ENCODE measurements at places on chromosomes 7 and 10.
A peak's percentile ranks its signal among the peaks of the same experiment; 100 is the strongest.

- DNase-seq = no peak
Observed at GRCh38 chr10:43404704-43405084, 4.3 kb downstream of the HNRNPF start.

DNA sequence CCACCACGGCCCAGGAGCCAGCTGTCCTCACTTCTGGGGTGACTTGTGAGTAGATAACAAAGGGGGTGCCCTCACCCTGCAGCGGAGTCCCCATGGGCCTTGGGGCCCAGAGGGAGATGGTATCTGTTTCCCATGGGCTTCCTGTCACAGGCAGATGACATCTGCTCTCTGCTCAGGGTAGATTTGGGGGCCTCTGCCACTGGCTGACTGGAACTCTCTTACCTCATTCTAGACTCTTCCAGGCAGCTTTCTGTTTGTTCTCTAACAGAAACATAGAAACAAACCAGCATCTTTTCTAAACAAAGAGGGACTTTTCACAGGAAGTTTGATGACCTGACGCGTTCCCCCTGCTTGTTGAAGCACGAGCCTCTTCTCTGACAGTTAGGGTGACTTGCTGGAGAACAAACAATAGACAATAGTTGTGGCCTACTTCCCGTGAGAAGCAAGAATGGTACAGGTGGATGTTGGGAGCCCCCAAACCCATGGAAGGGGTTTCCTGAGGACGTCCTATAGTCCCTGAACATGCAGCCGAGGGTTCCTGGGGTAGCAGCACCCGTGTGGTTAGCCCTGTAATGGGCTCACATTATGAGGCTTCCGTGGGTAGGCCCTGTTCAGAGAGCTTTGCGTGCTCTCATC, 61.6 kb downstream of the GRK5 start:
- peak; percentile 81 for DNase-seq

- DNase-seq = no peak
Observed at GRCh38 chr7:8443576-8444467, 10.4 kb downstream of the NXPH1 start.

GRCh38 chr10:30553626-30554439, 75.7 kb downstream of the LYZL2 start:
- DNase-seq = no peak

GRCh38 chr7:74275401-74275881, 13.8 kb upstream of the CLIP2 start:
- DNase-seq = no peak

DNA sequence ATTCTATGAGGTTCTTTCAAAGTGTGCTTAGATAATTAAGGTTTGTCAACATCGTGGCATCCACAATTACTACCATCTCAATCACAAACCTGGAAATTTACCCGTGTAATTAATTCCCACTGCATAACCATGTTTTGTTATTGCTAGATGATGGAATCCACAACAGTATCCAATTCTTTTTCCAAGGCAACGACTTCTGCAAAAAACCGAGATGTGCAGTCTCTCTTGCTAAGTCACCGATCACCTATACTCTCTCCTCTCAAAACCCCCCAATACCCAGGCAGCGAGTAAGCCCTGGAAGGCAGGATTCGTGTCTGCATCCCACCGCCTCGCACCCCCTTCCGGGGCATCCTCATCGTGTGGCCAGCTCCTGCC, 678 bp upstream of the EIF4H start:
- no peak for DNase-seq

GRCh38 chr10:110368556-110368955, 63.8 kb upstream of the SMNDC1 start:
- no peak for DNase-seq

- DNase-seq = no peak
Observed at GRCh38 chr10:5956146-5956936, 21.0 kb downstream of the IL15RA start.

- no peak for DNase-seq
Observed at GRCh38 chr7:8724080-8724718, 290.8 kb downstream of the NXPH1 start.

- DNase-seq = no peak
Observed at GRCh38 chr10:113752553-113752952, 1.1 kb downstream of the PLEKHS1 start.

DNA sequence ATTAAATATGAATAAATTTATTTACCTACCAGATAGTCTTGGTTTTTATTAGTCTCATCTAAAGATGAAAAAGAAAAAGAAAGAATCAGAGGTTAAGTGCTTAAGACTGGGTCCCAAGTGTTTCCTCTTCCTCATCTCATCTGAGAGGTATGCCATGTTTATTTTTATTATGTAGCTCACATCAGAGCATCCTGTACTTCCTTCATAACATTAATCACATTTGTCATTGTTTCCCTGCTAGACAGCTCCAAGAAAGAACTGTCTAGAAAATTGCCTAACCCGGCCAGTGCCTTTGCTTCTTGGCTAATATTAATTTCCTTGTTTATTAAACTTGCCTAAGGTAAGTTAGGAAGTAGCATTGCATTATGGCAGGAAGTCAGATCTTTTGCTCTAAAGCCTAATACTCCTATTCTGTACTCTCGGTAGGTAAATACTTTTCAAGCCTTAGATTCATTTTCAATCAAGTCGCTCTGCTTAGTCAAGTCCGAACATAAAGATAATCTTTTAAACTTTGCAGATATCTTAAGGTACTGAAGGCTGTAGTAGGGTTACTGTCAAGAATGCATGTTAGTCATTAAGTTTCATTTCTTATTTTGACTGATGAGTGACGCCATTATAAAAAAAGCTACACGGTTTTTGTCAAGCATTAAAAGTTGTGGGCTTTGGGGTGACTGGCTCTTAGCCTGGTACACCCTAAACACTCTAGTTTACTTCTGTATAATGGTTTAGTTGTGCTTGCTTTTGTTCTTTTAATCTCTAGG, 47.4 kb downstream of the ZMYND11 start:
- DNase-seq = no peak

DNA sequence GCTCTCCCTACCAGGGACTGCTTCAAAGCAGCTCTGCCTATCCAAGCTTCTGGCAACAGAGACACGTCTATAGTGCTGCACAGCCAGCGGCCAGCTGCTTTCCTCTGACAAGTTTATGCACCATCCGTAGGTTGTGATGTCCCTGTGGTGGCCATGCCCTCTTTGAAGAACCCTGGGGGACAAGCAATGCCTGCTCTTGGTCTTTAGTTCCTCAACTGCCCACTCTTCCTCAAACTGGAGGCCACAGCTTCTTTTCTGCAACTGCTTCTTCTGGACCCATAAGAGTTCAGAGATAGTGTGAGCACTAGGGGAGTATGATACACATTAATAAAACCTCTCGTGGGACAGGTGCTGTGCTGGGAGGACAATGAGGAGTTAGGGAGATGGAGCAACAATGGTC, 164.9 kb downstream of the ELMO1 start:
- no peak for DNase-seq

GRCh38 chr7:83130623-83131545, 31.8 kb downstream of the PCLO start:
- DNase-seq = no peak

DNA sequence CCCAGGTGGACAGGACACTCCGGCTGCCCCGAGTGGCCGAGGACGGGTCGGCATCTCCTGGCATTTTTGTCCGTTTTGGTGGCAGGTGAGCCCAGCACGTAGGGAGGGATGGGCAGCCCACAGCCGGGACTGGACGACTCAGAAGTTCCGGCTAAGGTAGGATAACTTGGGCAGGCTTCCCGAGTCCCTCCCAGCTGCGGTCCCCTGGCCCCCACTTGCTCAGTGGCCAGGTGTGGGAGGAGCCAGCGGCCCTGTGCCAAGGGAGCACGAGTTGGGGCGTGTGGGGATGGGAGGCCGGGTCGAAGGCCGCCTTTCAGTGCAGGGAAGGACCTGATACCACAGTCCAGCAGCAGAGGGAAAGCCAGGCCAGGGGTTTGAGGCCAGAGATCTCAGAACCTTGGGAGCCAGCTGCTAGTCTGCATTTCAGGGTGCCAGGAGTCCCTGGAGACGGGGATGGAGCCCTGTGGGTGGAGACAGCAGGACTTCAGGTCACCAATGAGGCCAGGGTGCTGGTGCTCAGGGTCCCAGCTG, 58.5 kb downstream of the PWWP2B start:
- DNase-seq = no peak

- DNase-seq = no peak
Observed at GRCh38 chr10:124157271-124157681, 63.9 kb upstream of the CHST15 start.

GRCh38 chr10:8726084-8726778, 671.7 kb downstream of the GATA3 start:
- DNase-seq = no peak

- no peak for DNase-seq
Observed at GRCh38 chr7:118372530-118372929, 148.0 kb downstream of the ANKRD7 start.

DNA sequence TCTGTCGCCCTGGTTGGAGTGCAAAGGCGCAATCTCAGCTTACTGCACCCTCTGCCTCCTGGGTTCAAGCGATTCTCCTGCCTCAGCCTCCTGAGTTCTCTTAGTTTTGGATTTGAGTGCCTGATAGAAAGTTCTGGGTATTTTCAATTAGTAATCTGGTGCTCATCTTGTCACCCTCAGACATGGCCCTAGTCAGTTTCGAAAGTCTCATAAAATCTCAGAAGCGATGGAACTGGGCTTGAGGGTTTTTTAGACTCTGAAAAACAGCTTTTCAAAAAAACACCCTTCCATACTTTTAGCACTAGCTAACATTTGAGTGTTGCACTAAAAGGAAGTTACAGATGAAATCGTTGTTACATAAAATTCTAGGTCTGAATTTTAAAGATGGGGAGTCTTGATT, 9.4 kb upstream of the PIP4K2A start:
- DNase-seq = no peak

- DNase-seq = no peak
Observed at GRCh38 chr10:63173468-63174232, 40.5 kb downstream of the NRBF2 start.

- no peak for DNase-seq
Observed at GRCh38 chr7:80151274-80151665, 16.6 kb downstream of the GNAI1 start.

GRCh38 chr7:29893351-29893965, 87.2 kb downstream of the WIPF3 start:
- DNase-seq = no peak

DNA sequence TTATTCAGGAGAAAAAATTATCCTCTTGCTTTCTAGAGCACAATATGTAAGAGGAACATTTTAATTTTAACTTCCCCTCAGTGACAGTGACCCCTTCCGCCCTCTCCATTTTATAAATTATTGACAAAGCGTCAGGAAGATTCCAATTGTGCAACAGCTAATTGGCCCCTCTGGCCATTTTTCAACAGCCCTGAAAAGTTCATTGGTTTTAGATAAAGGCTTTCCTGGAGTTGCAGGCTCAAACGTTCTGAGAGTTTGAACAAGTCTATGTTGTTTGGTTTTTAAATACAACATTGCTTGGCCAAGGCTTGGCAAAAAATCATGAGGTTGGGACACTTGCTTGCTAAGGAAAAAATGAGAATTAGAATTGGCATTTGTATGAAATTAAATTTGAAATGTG, 422.2 kb upstream of the ANKRD30A start:
- no peak for DNase-seq

- DNase-seq = no peak
Observed at GRCh38 chr7:155447603-155448002, 10.3 kb upstream of the EN2 start.

GRCh38 chr7:16532272-16532671, 5.6 kb downstream of the LRRC72 start:
- no peak for DNase-seq

DNA sequence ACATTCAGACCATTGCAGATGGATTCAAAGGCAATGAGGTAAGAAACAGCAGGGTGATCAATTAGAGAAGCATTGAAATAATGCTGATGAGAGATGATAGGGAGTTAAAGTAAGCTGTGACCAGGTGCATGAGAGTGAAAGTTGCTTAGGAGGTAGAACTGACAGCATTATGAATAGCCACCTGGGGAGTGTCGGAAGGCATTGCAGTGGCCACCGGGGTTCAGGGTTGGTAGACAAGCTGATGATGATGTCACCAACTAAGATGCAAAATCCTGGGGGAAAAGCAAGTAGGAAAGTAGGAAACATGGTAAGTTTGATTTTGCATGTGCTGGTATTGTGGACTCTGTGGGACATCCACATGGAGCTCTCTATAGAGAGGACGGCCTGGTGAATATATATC, 211.9 kb upstream of the ETV1 start:
- DNase-seq = no peak

DNA sequence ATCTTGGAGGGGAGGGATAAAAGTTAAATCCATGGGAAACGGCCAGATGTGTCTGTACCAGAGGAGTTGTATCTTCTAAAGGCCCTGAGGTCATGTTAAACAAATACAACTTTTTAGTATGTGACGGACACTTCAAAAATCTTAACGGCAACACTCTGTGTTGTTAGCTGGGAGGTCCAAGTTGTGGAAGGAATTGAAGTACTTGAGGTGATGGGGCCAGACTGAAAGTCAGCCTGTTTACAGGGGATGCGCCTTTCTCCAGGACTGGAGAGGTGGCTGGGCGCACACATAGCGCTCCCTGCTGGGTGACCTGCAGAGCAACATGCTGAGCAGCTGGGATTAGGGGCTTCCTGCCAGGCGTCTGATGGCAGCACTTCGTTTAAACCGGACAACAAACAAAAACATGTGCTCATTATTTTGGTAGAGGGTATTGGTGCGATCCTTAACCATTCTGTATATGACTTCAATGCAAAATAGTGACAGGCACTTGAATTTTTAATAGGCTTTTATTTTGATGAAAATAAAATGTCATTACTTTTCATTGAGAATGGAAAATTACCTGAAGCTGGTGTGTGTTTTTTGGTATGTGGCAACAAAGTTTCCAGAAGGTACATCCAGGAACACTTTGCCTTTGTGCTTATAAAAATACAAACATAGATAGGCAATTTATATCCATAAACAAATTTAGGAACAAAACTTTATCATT, 198.2 kb downstream of the MLLT10 start:
- DNase-seq = no peak

- no peak for DNase-seq
Observed at GRCh38 chr10:114526126-114526503, 121.8 kb upstream of the AFAP1L2 start.

All from central memory CD8-positive, alpha-beta T cell (primary cell).